ENCODE measurements at places on chromosomes 7 and 10.

DNA sequence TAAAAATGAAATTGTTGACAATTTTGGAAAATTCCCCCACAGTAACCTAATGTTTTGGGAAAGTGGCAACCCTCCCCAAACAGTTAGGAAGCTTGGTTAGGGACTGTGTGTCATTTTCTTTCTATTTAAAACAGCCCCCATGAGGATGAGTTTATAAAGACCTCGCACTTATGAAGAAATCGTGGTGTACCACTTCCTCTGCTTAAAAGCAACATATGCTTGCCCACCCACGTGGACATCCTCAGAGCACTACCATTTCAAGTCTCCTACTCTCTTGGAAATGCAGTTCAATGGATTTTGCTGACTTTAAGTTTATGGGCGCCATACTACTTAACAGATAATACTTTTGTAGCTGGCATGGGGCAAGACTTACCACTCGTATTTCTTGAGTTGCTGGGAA is 223.8 kb downstream of the DYNC1I1 start:
- no peak for DNase-seq

DNA sequence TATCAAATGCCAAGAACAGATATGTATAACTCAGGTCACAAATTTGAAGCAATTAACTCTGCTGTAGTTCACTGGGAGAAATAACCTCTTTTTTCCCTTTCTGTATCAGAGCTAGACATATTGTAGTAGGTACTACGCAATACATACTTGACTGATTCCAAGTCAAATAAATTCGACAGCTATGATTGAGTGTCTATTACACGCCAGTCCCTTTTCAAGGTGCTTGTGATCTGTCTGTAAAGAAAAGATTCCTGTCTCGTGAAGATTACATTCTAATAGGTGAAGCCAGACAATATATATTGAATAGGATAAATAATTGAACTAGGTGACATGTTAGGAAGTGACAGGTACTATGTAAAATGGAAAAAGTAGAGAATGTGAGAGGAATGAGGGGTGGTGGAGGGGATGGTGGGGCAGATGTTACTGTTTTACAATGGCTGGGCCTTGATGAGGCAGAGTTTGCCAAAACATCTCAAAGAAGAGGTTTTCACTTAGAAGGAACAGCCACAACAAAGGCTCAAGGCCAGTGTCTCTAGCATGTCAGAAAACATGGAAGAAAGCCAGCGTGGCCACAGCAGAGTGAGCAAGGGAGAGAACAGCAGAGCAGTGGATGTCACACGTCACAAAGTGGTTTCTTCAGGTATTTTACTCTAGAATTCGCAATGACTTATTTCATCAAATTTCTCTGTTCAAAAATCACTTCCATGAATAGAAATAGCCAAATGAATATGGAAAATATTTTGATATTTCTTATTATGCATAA is 282.6 kb upstream of the CACNA2D1 start:
- no peak for DNase-seq

DNA sequence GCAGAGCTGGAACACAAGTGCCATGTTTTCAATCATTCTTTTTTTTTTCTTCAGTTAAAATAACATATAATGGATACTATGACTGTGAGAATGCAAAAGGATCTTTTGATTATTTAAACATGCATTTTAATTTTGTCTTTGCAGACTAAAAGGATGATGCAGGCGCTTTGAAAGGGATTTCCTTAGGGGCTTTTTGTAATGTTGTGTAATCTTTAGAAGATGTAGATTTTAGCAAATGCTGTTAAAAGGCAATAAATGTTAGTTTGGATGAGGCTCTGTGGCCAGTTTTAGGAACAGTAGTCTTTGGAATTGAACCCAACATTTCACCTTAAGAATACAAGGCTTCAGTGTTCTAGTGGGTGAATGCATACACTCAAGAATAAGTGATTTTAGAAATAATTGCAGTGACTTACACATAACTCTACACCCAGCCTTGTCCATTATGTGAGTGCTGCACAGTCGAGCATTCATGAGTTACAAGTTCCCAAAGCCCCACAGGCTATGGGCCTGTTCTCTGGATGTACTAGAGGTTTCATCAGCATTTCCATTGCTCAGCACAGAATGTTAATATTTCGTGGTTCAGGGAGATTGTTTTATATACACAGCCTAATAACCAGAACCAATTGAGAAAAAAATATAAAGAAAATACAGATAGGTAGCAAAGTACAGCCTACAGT is 11.6 kb downstream of the PAPSS2 start:
- DNase-seq: no peak

DNA sequence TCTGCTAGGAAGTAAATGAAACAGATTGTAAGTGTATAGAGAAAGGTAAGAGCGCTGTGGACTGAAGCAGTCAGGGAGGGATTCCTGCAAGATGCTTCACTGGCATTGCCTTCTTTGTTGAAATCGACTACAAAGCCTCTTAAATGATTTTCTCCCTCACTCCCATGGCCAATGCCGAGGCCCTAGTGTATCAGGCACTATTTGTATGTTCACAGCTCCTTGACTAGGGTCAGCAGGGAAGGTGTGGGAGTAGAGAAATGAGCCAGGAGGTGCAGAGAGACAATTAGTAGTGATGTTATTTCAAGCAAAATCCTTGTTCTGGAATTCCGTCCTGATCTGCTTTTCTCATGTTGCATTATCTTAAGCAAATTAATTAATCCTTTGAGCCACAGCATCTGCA is 22.9 kb upstream of the DUSP5 start:
- no peak for DNase-seq

GRCh38 chr10:93704451-93704850 is 2.1 kb upstream of the FRA10AC1 start:
- no peak for DNase-seq

DNA sequence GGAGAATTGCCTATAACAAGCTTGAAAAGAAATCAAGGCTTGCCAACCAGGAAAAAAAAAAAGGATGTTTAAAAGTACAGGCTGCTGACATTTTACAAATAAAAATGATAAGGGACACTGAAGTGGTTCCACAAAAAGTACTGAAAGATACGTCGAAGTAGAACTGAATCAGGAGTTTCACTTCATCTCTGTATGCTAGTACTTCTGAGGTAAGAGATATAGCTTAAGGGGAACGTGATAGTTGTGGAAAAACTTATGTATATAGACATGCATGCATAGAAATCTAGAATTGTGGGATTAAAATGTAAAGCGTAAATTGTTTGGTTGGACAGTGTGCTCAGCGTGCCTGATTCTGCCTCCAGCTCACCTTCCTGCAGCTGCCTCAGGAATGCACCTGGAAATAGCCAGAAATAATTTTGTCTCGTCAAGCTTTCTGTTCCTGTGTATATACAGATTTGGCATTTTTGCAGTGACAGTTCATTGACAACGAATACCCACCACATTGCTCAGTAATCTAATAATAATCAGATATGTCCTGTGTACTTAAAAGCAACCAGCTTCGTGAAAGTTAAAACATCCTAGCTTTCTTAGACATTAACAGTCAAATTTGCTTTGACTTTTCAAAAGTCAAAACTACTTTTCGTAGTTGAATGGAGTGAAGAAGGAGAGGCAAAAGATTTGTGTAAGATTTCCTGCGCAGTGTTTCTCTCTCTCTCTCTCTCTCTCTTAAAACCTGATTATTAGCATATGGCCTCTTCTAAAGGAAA is 1.4 kb downstream of the SOSTDC1 start:
- no peak for DNase-seq

GRCh38 chr10:113452146-113452845 is 100.6 kb upstream of the HABP2 start:
- no peak for DNase-seq

GRCh38 chr10:17116193-17116592 is 13.4 kb downstream of the CUBN start:
- DNase-seq: no peak

- no peak for DNase-seq
Observed at GRCh38 chr10:75430000-75430763, 1.2 kb upstream of the LRMDA start.

GRCh38 chr7:111400088-111400487 is 162.2 kb downstream of the IMMP2L start:
- no peak for DNase-seq

GRCh38 chr10:50560370-50560769 is 63.4 kb downstream of the SGMS1 start:
- no peak for DNase-seq

DNA sequence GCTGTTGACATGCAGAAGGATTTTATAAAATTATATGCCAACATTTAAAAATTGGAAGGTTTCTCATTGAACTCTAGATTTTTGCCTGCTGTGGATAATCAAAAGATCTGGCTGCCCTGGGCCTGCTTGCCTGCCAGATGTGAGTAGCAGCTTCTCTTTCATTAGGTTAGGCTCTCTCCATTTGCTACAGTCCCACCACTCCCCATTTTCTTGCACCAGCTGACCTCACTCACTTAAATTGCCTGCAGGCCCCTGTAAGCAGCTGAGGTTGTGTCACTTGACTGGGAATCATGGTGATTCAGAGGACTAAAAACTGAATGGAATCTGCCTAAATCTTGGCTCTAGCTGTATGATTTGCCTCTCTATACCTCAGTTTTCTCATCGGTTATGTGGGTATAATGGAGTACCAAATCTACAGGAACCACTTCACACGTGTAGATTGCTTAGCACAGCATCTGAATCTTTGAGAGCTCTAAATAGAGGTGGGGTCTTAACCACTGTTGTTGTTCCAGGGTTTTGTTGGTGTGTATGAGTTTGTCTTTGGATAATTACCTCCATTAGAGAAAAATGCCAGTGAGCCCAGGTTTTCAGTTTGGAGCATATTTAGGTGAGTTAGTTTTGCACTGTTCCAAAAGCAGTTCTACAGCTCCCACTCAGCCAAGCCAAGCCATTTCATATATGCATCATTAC is 18.6 kb upstream of the RAPGEF5 start:
- DNase-seq: no peak

GRCh38 chr10:89242840-89243568 is 8.6 kb downstream of the LIPA start:
- DNase-seq: no peak

DNA sequence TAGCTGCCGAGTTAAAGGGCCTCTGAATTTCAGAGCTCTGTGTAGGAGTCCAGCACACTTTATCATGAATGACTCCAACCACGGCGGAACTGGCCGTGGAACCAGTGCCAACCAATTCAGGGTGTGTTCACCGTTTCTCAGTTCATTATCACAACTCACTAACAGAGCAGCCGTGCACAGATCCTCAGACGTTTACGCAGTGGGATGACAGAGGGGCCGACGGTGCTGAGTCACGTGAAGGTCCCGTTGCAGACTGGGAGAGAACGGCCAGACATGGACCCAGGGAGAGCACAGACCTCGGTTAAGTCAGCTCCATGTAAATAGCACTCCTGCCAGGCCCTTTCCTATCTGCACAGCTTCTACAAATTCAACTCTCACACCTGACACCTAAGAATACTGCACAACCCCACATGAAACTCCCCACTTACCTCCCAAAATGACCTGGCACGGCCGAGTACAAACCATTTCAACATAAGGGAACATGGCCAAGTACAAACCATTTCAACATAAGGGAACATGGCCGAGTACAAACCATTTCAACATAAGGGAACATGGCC is 95.5 kb downstream of the DIP2C start:
- no peak for DNase-seq

DNA sequence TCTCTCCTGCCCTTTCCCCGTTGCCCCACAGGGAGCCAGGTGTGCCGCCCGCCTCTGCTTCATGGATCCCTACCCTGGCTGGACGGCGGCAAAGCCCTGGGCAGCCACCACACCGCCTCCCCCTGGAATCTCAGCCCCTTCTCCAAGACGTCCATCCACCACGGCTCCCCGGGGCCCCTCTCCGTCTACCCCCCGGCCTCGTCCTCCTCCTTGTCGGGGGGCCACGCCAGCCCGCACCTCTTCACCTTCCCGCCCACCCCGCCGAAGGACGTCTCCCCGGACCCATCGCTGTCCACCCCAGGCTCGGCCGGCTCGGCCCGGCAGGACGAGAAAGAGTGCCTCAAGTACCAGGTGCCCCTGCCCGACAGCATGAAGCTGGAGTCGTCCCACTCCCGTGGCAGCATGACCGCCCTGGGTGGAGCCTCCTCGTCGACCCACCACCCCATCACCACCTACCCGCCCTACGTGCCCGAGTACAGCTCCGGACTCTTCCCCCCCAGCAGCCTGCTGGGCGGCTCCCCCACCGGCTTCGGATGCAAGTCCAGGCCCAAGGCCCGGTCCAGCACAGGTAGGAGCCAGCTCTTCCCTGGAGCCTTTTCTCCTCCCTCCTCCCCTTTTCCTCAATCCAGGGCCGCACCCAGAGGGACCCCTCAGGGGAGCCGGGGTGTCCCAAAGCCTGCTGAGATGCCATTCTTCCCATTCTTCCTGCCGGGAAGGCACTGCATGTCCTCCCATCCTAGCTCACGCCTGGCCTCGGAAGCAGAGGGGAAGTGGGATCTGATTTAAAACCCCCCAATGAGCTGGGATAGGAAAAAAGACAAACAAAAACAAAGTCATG is 4.0 kb downstream of the GATA3 start:
- DNase-seq: no peak

DNA sequence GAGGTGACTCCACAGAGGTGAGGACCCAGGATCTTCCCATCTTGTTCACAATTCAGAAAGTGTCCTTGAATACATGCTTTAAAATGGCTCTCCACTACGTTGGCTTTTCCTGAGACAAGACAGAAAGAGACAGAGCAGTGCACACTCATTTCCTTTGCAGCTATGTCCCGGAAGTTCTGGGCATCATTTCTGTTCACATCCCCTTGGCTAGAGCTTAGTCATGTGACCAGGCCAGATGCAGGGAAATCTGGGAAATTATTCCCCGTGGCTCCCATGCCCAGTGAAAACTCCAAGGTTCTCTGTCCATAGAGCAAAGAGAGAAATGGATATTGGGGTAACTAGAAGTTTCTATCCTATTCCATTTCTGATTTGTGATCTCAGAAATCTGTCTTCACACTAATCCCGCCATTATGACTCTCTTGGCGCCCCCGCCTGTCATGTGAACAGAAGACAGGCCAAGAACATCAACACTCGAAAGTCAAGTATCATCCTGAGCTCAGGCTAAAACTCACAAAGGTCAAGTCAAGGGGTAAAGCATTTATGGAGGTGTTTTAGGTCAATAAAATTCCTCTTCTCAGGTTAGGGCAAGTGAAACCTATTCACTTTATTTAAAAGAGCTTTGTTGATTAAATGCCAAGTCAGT is 251.4 kb upstream of the HABP2 start:
- no peak for DNase-seq

GRCh38 chr7:110061387-110061786 is 1029.5 kb upstream of the LRRN3 start:
- no peak for DNase-seq

DNA sequence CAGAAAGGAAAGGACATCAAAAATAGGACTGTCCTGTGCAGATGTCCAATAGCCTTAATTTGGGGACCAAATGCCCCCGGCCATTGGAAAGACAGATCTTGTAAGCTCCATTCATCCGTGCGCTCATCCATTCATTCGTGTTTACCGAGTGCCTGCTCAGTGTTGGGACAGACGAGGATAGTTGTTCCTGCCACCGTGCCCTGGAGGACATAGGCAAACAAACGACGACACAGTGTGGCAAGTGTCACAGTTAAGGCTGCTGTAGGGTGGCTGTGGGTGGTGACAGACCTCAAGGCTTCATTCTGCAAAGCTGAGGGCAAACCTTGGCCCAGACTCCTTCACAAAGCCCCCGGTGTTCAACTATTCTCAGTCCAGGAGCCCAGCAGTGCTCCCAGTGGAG is 27.6 kb downstream of the MKI67 start:
- no peak for DNase-seq

Measured in nucleus accumbens (tissue), 56 donors.